HEK293T (cell line): ENCODE measurements at places on chromosomes 11 and 22.

- DNase-seq: no peak
These were observed 111.6 kb downstream of the SIK3 start for GRCh38 chr11:116986521-116987105.

GRCh38 chr11:131536159-131536558, 165.7 kb downstream of the NTM start:
- DNase-seq: no peak

DNA sequence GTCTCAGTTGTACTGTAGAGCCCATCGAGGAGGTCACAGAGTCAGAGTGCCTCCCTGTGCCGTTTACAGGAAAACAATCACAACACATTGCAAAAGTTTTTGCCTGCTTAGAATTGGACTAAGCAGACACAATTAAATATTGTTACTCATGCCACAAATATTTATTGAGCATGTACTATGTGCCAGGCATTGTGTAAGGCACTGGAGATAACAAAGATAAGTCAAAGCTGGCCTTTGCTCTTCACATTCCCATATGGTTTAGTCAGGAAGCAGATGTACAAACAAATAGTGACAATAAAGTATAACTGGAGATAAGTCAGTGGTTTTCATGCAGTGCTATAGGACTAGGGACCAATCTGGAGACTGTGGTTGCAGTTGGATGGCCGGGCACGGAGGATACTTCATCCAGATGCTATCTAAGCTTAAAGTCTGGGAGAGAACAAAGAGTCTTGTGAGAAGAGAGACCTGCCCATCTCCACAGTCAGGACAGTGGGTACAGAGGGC, 550.7 kb downstream of the INSC start:
- DNase-seq: no peak

- no peak for DNase-seq
These were observed 37.1 kb upstream of the CARS1 start for GRCh38 chr11:3094223-3094824.

DNA sequence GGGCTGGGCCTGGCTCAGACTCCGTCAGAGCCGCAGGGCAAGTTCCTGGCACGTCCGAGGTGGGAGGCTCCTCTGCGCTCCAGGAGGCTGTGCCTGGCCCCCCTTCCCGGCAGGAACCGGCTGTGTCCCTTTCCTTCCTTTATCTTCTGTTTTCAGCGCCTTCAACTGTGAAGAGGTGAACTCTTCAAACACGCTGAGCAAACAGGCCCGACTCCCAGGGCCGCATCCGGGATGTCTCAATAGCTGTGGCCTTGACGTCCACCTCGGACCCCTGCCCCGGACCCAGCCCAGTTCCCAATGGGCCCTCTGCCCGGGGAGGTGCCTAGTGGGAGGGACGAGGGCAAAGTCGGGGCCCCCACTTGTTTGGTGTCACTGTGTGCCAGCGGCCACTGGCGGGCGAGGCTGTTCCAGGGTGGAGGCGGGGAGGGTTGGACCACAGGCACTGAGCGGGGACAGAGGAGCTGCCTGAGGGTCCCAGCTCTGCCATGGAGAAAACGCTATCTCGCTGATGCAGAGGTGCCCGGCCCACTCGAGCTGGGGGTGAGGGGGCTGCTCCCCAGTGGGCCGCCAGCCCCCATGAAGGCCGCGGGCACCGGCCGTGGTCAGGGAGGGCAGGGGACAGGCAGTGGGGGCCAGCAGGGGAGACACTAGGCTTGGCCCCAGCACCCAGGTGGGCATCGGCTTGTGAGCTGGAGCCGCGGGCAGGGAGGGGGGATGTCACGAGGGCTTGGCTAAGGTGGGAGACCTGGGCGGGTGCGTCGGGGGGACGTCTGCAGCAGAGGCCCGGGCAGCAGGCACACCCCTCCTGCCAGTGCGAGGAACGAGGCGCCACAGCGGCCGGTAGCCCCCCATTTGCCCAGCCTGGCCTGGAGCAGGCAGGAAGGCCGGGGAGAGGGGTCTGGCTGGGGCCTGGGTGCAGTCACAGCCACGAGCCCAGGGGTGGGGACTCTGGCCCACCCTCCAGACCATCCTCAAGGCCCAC, 2.7 kb upstream of the MUC5B start:
- DNase-seq: no peak

- peak; percentile 16 for DNase-seq
These were observed 775 bp downstream of the FAM181B start for GRCh38 chr11:82732734-82733443.

DNA sequence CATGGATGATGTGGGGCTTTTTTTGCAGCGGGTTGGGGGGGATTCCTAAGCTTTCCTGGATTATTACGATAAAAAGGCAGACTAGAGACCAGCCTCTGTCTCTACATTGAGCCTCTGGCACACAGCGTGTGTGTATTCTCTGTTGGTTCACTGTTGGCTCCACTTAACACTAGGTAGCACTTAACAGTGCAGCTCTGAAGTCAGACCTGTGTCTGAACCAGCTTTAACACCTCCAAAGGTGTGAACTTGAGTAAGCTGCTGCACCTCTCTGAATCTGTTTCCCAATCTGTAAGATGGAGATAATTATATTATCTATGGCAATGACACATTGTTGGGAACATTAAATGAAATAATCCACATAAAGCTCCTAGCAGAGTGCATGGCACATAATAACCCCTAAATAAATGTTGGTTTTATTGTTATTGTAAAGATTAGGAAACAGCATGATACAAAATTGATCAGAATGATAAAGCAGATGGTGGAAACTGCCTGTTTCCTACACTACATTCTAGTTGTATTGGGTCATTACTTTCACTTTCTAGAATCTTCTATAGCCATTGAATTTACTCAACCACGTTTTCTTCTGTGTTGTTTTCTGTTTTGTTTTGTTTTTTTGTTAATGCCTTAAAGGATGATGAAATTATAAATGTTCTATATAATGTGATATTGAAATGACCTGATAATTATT, 108.4 kb downstream of the ARL14EP start:
- no peak for DNase-seq

- no peak for DNase-seq
These were observed 39.4 kb downstream of the SWAP70 start for GRCh38 chr11:9703280-9703679.
